ENCODE measurements at places on chromosomes 5 and 9.

- peak; percentile 59 for DNase-seq
Observed at GRCh38 chr9:129176701-129177442, 1.2 kb downstream of the IER5L start.

- DNase-seq = peak; percentile 8
Observed at GRCh38 chr5:158384535-158385481, 525.9 kb upstream of the CLINT1 start.

GRCh38 chr5:145774442-145774841 lies 60.7 kb downstream of the PRELID2 start:
- no peak for DNase-seq

DNA sequence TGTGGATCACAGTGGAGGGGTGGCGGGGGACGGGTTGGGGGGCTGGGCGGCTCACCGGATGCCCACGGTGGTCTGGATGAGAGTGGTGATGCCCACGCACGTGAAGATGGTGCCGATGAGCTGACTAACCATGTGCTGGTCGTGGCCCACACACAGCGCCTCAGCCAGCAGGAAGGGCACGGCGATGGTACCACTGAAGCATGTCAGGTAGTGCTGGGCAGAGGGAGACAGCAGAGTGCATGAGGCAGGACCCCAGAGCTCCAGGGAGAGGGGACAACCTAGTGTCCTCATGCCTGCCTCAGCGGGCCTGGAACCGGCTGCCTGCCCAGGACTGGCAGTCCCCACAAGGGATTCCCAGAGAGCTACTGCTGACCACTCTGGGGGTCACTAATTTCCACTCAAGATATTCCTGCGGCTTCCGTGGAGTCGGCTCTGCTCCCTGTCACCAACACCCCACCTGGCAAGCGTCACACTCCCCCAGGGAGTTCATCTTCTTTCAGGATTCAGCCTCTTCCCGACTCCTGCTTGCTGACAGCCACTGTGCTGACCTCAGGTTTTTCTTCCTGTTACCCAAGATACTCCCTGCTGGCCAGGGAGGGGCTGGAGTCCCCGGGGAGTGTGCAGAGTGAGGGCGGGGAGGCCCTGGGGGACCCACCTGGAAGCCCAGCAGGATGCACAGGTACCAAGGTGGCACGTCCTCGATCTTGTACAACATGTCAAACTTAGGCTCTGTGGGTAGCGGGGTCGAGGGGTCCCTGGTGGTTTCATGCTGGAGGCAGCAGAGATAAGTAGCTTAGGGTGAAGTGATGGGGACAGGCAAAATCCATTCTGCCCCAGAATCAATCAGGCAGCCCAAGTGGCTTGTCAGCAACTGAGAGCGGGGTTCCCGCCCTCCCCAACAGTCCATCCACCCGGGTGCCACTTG lies 998 bp downstream of the SLC23A1 start:
- no peak for DNase-seq

- no peak for DNase-seq
Observed at GRCh38 chr9:108967916-108968315, 33.7 kb downstream of the ABITRAM start.

DNA sequence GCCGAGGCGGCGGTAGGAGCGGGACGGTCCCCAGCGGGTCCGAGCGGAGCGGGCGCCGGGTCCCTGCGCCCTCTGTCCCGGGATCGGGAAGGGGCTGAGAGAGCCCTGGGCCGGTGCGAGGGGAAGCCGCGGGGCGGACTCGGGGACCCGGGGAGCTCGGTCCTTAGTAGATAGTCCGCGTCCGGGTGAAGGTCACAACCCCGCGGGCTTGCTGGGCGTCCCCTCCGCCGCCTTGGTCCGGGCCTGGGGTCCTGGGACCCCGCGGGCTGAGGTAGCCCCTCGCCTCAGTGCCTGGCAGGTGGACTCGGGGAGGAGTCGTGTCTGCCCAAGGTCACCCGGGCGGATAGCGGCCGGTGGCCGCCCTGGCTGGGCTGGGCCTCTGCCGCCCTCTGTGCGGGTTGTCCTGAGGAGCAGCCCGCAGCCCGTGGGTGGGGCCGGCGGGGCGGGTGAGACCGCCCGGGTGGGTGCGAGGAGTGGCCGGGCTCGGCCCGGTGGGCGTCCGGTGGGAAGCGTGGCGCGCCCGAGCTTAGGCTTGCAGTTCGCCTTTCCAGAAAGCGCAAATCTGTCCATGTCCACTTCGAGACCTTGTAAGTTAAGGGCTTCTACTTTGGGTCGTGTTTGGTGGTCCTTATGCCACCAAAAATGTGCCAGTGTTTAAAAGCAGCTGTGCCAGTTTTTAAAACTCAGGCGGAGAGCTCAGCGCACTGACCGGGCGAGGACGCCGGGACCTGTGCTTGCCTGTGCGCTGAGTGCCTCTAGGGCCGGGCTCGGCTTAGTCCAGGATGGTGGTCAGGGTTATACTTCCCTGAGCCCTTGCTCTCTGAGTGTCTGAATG lies 554 bp downstream of the SDHA start:
- DNase-seq = peak; percentile 33

- no peak for DNase-seq
Observed at GRCh38 chr9:113293285-113293878, 9.8 kb downstream of the RNF183 start.

DNA sequence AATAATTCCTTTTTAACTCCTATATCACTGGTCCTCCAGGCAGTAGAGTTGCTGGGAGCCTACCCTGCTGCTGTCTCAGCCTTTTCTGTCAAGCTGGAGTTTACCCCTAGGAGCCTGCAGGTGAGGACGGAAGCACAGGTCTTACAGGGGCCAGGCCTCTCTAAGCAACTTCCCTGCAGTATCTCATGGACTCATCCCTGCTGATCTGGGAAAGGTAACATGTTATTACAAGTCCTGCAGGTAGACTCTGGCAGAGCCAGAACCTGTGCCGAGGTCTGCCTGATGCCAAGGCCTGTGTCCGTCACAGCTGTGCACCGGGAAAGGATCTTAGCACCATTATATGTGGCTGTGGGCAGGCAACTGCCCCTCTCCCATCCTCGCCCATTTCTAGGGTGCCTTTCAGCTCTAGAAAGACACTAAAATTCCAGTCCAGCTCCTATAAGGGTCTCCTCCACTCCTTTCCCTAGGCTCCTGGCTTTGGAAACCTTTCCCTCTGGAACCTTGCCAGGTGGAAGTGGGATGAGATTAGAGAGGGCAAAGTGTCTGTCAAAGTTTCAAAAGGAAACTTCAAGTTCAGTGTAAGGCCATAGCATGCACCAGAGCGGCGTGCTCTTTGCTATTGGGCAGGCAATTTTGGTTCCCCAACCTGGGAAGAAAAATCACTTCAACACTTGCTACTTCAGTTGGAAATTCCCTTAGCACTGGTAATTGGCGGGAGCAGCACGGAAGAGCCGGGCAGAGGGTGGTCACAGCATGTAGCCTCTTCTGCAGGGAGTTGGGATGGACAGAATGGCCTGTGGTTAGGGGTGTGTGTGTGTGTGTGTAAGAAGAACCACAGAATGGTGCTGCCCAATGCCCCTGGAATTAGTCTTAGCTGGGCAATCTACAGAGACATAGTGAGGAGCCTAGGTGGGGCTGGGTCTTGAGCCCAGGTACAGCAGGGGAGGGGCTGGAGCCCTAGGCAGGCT lies 17.5 kb downstream of the TMEM171 start:
- no peak for DNase-seq

- no peak for DNase-seq
Observed at GRCh38 chr5:148147415-148147814, 20.9 kb upstream of the SPINK14 start.

Data from A549 (cell line).